ENCODE measurements at places on chromosomes 16 and 17.

GRCh38 chr16:14132696-14133048 lies 61.6 kb downstream of the MRTFB start:
- no peak for DNase-seq

GRCh38 chr16:29915590-29916247 lies 10.3 kb downstream of the KCTD13 start:
- peak; percentile 85 for DNase-seq

DNA sequence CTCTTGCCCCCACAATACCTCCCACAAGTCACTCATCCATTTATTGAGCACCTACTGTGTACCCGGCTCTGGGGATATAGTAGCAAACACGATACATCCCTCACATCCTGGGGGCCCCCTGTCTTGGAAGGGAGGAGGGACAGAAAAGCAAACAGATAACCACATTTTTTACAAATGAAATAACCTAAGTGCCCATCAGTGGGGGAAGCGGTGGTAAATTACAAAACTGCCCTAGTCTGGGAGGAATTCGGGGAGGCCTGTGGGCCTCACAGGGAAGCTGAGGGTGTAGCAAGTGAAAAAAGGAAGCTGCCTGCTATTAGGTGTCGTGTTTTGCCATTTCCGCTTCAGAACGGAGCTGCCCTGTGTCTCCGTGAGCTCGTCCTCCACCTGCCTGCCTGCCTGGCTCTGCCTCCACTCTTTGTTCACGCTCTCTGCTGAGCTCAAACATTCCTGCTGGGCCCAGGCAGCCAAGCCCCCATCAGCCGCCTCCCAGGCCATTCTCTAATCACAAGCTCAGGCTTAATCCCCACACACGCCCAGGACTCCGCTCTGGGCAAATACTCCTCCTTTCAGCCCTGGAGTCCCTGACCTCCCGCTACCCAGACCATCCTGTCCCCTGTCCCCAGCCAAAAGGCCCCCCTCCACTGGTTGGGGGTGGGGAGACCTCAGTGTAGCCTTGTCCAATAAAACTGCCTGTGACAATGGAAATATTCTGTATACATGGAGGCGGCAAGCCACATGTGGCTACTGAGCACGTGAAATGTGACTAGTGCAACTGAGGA lies 10.2 kb upstream of the SEC14L5 start:
- no peak for DNase-seq

DNA sequence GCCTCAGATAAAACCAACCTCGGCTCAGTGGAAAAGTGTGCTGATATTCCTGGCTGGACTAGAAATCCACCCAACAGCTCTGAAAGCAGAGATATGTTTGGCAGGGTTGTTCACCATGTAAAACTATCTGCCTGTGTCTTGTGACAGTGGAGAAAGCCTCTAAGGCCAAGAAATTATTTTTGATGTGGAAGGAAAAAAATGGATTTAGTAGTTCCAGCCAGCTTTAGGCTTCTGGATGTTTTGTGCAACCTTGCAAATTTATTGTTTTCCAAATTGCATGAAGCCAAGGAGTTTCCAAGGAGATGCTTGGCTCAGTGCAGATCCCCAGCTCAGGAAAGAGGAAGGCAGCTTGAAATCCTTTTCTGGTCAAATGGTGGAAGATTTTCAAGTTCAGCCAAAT lies 31.6 kb downstream of the TEKT5 start:
- DNase-seq = no peak

- no peak for DNase-seq
Observed at GRCh38 chr17:35944151-35944550, 638 bp upstream of the LYZL6 start.

GRCh38 chr16:1278477-1278876 lies 22.6 kb downstream of the TPSD1 start:
- DNase-seq = no peak

GRCh38 chr17:12973496-12974004 lies 44.3 kb downstream of the ELAC2 start:
- no peak for DNase-seq

GRCh38 chr17:55040611-55041010 lies 72.0 kb downstream of the STXBP4 start:
- DNase-seq = no peak

DNA sequence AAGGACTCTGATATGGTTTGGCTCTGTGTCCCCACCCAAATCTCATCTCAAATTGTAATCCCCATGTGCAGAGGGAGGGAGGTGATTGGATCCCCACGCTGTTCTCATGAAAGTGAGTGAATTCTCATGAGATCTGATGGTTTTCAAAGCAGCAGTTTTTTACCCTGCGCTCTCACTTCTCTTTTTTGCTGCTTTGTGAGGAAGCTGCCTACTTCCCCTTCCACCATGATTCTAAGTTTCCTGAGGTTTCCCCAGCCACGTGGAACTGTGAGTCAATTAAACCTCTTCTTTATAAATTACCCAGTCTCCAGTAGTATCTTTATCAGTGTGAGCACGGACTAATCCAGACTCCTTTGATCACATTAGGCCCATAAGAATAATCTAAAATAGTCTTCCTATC lies 719.7 kb upstream of the CDH8 start:
- no peak for DNase-seq

- DNase-seq = no peak
Observed at GRCh38 chr17:39027455-39028035, 60.3 kb upstream of the FBXO47 start.

Data from mammary epithelial cell (primary cell).